K562 (cell line): ENCODE measurements at places on chromosomes 1 and 21.

GRCh38 chr1:226814751-226815537 lies 55.5 kb upstream of the PSEN2 start:
- DNase-seq, result no peak

DNA sequence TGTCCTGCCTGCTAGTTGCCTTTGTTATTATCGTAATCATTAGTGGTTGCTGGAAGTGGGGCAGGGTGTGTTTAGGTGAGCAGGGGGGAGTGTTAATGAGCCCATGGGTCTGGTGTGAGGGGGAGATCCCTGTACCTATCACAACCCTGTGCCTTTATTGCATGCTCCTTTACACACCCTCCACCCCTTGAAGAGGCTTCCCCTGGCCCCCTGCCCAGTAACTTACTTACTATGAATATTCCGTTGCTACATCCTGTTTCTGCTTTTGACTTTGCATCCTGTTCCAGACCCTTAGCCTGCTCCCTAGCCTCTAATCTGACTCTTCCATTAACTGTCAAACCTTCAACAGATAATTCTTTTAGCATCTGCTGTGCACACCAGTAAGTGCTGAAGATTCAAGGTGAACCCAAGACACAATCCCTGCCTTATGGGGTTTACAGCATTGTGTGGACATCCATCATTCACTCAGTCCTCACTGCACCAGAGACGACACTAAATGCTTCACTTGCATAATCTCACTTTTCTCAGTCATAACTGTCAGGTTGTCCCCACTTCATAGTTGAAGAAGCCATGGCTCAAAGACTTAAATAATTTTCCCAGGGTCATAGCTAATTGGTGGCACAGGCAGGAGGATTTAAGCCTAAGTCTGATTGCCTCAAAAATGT lies 47.9 kb downstream of the CDC7 start:
- DNase-seq, result no peak

- DNase-seq, result no peak
Measured at GRCh38 chr21:45542667-45543370, 579 bp upstream of the SLC19A1 start.

- DNase-seq, result no peak
Measured at GRCh38 chr21:46474382-46474781, 15.7 kb downstream of the DIP2A start.

DNA sequence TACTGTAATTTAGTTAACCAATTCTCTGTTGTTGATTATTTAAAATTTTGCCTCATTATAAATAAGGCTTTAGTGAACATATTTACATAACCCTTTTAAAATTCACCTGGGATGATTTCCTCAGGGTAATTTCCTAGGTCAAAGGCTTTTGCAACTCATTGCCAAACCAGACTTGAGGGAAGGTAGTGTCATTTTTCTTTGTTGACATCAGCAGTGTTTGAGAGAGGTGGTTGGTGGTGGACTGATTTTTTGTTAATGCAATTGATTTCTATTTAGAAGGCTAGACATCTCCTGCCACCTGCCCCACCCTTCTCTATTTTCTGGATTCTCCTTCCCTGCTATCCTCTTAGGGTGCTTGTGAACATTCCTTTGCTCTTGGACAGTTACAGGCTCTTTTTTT lies 116.8 kb downstream of the HHAT start:
- DNase-seq, result no peak

DNA sequence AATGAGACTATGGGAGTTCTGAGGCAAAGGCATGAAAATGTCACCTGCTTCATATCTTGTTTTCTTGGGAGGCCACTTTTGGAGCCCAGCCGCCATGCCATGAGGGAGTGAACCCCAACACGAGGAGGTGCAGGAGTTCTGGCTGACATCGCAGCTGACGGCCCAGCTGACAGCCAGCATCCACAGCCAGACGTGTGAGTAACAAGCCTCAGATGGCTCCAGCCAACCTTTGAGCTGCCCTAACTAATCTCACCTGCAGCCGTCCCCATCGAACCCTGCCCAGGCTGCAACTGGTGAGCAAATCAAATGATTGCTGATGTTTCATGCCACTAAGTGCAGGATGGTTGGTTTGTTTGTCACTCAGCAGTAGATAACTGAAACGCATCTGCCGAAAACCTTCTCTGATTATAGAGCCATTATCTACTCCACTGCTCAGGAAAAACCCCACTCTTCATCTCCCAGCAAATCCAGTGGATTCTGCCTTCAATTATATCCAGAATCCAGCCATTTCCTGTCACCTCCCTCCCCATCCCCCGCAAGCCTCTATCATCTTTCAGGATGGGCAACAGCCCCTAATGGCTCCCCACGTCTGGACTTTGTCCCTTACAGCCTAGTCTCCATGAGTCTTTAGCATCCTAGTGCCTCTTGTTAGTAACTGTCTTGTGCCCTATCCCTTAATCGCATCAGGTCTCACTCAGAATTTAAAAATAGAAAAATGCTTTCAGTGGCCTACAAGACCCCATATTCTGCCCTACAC lies 18.5 kb upstream of the RAB4A start:
- no peak for DNase-seq

DNA sequence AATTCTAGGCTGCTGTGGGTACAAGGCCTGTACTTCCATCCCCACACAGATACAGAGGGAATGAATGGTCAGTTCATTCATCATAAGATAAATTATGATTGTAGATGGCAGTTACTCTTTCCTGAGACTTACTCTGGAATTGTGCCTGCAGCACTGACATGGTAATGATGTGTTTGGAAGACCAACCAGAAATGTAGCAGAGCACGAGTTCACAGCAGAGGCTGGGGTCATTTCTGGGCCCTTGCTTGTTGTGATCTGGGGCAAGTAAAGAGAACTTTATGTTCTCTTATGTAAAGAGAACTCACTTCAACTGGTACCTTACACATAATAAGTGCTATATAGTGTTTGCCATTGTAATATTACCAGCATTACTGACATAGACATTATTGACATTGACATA lies 411.9 kb downstream of the NTNG1 start:
- DNase-seq, result no peak

DNA sequence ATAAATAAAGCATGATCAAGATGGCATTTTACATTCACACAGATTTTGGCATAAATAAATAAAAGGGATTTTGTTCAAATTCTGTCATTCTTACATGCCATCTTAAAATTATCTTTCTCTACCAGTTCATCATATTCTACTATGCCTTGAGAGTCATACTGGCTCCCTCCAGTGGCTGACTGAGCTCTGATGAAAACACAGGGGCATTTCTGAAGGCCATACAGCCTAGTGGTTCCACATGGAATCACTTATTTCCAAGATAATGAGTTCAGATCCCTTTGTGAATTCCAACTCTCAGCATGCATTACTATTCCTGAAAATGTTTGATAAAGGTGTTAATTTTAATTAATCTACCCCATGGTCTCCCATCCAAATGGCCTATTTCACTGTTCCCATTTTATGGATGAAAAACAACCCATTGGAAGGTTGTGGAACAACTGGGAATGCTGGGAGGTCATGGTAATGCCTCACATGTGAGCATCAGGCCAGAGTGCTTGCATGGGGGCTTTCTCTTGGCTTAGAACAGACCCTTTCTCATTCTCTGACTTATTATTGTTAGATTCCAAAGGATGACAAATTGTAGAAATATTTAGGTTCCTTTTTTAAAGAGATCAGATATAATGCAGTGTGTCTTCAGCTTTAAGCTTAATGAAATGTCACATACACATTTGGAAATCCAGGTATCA lies 622.4 kb upstream of the PKN2 start:
- DNase-seq, result no peak

DNA sequence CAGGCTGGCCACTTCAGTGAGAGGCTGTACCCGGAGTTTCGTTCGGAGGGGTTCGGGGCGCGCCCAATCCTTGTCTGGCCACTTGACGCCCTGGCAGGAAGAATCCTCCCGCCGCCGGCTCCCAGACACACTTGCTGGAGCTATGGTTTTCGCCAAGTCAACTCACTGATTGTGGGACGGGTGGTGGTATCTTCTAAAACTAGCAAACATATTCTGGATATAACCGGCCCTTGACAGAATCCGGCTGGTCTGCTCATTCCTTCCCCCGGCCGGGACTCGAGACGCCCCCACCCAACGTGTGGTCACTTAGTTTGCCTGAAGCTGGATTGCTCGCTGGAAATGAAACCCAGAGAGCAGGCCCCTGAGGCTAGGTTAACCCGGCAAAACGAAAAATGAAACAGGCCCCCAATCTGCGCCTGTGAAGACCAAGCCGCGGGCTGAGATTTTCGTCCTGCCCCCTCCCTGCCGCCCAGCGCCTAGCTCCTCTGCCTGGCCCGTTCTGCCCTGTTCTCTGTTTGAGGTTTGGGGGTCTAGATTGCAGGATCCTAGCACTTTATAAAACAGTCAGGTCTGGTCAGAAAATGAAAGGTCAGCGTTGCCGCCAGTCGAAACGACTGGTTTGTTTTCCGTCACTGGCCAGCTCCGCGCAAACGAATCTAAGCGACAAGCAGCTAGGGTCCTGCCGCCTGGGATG lies 4.6 kb downstream of the GFI1 start:
- no peak for DNase-seq

DNA sequence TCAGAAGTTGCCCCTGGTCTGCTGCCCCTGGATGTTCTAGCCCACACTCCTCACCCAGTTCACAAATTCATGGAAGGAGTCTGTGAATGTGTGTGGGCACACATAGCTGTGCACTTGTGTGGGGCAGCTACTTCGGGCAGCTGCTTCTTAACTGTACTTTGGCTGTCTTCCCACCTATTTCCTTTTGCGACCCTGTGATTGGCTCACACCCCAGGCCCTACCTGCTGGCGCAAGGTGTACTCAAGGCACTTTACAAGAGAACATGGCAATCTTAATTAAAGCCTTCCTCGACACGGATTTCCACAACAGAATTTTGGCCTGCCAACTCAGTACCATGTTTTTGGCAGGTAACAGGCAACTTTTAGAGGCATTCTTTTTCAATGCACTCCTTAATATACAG lies 86.5 kb upstream of the CTTNBP2NL start:
- DNase-seq, result no peak

- no peak for DNase-seq
Measured at GRCh38 chr1:909861-910310, 13.8 kb upstream of the SAMD11 start.

DNA sequence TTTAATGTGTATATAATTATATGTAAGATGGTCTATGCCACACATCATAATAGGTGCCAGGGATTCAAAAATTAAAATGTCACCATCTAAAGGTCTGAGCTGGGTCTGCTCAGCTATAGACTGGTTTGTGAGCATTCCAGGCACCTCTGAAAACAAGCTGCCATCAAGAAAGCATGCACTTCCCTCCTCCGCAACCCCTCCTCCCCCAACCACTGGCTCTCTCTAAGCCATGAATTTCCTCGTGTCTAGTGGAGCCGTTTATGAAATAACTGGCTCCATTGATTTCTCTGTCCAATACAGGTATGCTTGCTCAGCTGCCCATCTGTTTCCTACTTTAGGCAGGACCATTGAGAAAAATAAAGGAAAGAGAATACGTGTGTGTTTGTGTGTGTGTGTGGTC lies 522.6 kb upstream of the PLXNA2 start:
- no peak for DNase-seq

DNA sequence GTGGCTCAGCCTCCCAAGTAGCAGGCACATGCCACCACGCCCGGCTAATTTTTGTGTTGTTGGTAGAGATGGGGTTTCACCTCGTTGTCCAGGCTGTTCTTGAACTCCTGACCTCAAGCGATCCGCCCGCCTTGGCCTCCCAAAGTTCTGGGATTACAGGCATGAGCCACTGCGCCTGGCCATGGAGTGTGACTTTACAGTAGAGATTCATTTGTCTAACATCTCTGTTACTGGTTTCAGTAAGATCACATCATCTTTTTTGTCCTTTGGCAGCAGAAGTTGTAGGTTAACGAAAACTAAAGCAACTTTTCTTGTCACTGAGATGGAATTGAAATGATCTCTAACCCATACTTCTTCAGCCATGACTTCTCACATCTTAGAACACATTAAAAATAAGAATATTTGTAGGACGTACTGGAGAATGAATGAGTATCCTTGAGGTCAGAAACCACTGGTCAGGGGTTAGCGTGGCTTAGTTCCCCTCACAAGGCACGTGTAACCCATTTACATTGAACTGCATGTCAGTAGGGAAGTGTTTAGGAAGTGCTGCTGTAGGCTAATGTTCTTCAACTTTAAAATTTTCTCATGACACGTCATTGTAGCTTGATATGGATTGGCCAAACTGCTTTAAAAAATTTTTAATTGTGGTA lies 75.9 kb downstream of the CAMTA1 start:
- DNase-seq, result no peak

GRCh38 chr1:237197470-237198425 lies 155.8 kb downstream of the RYR2 start:
- DNase-seq, result no peak

- no peak for DNase-seq
Measured at GRCh38 chr1:109975718-109976117, 8.8 kb upstream of the AHCYL1 start.

- DNase-seq, result no peak
Measured at GRCh38 chr1:222310836-222311235, 237.1 kb downstream of the HHIPL2 start.

- peak; percentile 97 for DNase-seq
Measured at GRCh38 chr1:32716312-32717148, 14.0 kb upstream of the SYNC start.
